ENCODE measurements at places on chromosomes 11 and 22.

DNA sequence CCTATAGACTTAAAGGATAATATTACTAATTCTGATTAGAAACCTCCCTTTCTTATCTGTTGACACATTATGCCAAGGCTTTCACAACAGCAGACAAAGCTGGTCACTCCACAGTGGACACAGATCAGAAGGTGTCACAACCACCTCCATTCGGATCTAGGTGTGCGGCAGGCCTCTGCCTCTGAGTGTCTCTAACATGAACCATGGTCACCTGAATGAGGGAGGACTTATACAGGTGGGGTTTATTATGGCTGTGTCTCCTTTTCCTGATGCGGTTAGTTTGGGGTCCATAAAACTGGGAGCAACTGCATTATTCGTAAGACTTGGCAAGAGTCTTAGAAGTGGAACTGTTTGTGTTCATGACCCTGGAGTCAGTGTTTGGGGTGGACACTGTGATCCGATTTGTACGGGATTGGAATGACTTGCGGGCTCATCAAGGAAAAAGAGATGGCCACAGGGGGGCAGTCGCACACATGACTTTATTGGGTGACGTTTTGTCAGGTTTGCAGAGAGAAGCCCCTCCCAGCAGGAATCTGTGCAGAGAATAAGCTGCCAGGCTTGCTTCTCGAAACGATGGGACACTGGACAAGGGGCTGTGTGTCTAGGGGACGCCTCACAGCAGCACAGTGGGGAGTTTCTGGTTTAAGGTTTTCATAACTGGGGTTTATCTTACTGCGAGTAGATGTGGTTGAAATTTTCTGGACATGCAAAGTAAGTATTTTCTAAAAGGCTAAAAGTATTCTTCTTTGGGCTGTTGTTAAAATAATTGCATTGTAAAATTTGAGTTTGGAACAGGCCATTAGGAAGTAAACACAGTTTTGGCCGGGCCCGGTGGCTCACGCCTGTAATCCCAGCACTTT is 90.6 kb downstream of the GAB4 start:
- DNase-seq = peak; percentile 56

GRCh38 chr11:9776203-9776602 is 112.3 kb downstream of the SWAP70 start:
- no peak for DNase-seq

DNA sequence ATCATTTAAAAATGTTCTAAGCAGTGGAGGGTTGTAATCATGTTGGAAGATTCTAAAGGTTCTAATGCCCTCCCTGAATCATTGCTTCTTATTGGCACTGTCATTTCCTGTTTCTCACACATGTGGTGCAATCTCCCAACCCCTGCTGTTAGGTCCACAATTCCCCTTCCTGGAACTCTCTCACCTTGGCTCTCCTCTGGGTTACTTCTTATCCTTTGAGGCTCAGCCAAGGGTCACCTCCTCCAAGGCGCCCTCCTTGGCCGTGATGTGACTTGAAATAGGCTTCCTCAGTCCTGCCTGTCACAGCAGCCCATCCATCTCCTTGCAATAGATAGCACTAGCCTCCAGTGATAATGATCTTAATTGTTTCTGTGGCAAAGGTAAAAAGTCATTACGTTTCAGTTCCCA is 149.8 kb downstream of the TTC17 start:
- no peak for DNase-seq

DNA sequence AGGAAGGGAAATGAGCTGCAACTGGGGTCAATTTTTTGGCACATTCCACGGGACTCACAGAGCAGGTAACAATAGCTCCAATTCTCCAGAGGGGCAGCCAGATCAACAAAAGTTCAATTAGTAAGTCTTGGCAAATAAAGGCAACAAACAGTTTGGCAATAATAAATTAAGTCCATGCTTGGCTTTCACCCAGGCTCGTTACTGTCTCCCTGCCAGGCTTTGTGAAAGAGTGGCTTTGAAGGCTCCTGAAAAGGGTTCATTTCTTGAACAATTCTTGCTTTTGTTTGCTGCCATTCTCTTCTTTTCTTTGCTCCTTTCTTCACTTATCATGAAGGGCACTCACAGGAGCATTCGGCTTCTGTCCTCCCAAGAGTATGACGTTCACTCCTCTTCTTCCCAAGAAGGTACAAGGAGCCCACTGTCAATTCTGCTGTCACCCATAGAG is 123.3 kb downstream of the APIP start:
- DNase-seq = peak; percentile 15

- DNase-seq = no peak
Observed at GRCh38 chr11:47388697-47389576, 10.6 kb upstream of the SPI1 start.

DNA sequence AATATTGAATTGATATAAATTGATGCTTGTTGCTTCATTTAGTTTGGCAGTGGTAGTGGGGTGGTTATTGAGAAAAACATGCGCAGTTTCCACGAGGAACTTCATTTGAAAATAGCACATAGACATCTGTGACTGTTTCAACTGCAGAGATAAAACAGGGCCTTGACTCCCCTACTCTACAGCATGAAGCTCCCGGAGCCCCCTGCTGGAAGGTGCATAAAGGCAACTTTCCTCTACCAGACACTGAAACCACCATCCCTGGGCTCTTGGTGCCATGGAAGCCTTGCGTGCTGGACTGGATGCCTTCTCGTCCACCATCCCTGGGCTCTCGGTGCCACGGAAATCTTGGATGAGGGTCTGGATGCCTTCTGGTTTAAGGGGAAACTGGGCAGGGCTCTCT is 195.9 kb downstream of the CSNK2A3 start:
- peak; percentile 22 for DNase-seq
